Kidney epithelial cell (primary cell): ENCODE measurements at places on chromosomes 11 and 22.

- no peak for DNase-seq
Measured at GRCh38 chr11:132839236-132839945, 692.9 kb downstream of the OPCML start.

GRCh38 chr11:78783846-78784245, 209.2 kb upstream of the NARS2 start:
- no peak for DNase-seq

DNA sequence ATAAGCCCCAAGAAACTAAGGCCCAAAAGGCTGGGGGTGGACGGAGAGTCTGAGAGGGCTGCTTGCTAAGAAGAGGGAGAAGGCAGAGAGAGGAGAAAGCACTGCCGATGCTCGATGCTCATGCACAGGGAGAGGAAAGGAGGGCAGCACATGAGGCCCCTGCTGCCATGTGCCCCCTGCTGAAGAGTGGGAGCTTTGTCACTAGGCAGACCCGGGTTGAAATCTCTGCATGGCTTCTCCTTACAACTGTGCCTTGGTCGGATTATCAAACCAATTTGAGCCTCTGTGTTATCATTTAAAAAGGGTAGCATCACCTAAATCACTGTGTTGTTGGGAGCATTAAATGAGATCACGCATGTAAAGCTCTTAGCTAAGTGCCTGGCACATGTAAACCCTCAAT, 330.5 kb downstream of the NXPE2 start:
- no peak for DNase-seq

- DNase-seq: no peak
Measured at GRCh38 chr11:77346906-77347603, 45.6 kb upstream of the GDPD4 start.

GRCh38 chr11:33574331-33574730, 126.3 kb downstream of the C11orf91 start:
- no peak for DNase-seq
